ENCODE measurements at places on chromosomes 7 and 10.

DNA sequence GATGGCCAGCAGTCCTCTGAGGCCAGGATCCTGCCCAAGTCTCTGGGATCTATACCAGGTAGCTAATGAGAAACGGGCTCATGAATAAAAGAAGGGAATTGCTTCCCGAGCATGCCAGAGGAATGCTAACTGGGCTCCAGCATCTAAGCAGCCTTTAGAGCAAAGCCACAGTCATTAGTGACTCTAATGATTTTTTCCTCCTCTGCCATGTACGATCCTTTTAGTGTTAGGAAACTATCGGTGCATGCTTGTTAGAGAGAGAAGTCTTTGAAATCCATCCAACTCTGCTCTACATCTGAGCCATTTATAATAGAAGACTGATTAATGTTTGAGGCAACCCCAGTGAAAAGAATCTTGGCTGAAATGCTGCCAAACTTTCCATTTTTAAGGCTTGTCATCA, 124.9 kb upstream of the TCERG1L start:
- no peak for DNase-seq

DNA sequence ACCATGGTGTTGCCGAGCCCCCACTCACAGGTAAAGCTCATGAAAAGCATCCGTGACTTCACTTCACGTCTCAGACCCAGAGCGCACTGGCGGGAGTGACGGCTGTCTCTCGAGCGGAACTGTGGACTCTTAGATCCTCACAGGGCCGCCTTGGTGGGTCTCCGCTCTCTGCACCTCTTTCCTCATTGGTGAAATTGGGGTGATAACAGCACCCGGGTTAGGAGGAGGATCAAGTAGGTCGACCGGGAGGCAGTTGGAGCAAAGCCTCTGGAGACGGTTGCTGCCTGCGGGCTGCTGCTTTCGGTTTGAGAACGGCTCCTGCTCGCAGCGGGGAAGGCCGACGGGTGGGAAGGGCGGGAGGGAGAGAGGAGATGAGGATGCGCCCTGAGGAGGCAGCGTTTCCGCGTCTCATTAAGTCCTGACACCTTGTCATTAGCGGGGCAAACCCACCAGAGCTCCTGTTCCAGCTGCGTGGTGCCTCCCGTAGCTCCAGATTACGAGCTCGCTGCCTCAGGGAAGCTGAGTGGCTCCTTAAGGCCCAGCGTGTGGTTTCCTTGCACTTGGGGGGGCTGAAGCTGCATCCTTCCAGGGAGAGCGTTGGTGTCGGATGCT, 51.9 kb upstream of the CFAP46 start:
- peak; percentile 22 for DNase-seq

GRCh38 chr7:46651561-46652088, 730.6 kb upstream of the IGFBP3 start:
- DNase-seq = no peak

GRCh38 chr10:106053061-106053460, 1111.4 kb downstream of the SORCS1 start:
- no peak for DNase-seq

DNA sequence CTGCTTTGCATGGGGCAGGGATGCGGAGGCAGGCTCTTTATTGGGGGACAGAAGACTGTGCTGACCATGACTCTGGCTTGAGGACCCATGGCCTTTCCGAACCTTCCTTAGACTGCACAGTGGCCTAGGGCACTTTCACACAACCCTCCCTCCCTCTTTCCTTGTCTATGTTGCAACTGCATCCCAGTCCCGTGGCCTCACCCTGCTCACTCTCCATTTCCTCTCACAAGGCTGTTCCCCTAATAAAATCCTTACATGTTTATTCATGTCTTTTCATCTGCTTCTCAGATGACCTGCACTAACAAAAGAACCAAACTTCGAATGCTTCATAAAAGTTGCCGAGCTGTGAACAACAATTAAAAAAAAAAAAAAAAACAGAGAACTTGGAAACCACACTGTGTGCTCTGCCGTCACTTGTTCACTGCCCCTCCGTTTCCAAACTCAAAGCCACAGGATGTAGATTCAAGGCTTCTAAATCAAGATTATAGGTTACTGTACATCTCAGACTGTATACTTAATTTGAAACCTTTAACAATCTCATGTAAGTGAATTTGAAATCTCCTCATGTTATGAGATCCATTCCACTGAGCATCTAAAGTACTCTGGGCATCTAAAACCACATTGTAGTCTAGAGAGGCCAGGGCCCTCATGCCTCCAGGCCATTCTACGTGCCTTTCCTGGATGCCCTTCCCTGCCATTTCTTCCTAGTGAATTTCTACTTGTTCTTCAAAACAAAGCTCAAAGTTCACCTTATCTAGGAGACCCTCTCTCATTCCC, 265.9 kb downstream of the SNX13 start:
- no peak for DNase-seq

DNA sequence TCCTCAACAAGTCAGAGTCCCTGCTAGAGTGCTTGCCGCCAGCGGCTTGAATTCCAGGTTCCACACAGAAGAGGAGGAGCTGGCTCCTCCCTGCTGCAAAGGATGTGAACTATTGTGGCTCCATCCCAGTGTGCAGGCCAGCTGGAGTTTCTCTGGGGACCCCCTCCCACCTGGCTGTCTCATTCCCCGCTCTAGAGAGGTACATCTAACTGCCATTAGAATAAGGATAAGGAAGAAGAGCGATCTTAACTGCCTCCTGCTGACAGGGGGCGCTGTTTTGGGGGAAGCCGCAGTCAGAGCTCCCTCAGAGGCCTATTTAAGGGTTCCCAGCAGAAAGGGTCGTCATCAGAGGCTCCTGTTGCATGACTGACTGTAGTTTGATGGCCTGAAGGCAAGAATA, 40.8 kb upstream of the HECW1 start:
- DNase-seq = peak; percentile 19

DNA sequence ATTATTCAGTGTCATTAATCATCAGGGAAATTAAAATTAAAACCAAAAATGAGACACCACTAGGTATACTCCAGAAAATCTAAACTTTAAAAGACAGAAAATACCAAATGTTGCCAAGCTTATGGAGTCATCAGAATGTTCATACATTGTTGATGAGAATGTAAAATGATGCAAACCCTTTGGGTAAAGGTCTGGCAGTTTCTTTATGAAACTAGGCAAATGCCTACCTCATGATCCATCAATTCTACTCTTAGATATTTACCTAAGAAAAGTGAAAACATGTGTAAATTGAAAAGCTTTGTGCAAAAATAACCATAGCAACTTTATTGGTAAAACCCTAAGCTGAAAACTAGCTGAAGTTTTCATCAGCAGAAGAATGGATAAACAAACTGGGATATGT, 329.5 kb upstream of the MEOX2 start:
- peak; percentile 60 for DNase-seq

DNA sequence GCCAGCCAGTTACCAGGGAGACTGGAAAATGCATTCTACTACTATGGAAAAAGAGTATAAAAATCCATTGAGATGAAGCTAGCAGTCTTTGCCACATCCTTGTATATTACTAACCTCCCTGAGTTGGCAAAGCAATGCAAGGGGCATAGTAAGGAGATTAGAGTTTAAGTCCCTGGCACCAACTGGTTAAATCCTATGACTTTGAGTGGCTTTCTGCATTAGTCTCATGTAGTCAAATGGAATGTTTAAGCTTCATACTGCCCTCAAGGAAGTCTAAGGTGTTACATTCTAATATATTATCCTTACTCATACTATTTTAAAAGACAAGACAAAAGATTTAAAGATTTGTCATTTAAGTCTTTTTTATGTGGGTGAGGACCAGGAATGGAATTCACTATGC, 110.1 kb downstream of the INHBA start:
- no peak for DNase-seq

- no peak for DNase-seq
Observed at GRCh38 chr7:132756484-132756990, 180.3 kb upstream of the PLXNA4 start.

DNA sequence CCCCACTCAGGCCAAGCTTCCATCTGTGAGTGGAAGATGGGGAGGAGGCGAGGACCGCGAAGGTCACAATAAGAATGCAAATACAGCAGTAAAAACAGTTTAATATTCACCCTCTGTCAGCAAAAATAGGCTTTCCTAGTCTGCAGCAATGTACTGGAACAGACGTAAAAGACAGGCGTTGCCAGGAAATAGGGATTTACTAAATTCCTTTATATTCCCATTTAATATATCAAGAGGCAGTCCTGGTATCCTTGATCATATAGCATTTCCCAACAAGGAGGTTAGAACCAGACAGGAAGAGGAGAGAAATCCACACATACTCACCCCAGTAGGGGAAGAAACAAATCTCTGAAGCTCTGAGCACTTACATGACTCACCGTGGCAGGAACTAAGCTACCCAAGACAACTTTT, 1054.9 kb upstream of the C7orf33 start:
- peak; percentile 58 for DNase-seq

DNA sequence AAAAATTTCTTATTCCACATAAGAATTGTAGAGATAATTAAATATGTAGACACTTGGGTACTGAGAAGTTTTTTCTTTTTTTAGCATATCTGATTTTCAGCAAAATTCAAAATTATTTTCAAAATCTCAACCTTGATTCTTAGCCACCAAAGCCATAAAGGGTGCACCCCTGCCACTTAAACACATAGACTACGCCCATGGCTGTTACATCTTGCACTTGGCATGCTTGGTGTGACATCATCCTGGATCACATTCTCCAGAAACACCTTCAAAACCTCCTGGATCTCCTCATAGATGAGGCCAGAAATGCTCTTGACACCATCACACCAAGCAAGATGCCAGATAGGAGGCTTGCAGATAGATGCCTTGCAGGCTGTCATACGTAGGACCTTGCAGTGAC, 89.1 kb upstream of the KLF14 start:
- DNase-seq = no peak

- no peak for DNase-seq
Observed at GRCh38 chr10:113379091-113379490, 173.8 kb upstream of the HABP2 start.

DNA sequence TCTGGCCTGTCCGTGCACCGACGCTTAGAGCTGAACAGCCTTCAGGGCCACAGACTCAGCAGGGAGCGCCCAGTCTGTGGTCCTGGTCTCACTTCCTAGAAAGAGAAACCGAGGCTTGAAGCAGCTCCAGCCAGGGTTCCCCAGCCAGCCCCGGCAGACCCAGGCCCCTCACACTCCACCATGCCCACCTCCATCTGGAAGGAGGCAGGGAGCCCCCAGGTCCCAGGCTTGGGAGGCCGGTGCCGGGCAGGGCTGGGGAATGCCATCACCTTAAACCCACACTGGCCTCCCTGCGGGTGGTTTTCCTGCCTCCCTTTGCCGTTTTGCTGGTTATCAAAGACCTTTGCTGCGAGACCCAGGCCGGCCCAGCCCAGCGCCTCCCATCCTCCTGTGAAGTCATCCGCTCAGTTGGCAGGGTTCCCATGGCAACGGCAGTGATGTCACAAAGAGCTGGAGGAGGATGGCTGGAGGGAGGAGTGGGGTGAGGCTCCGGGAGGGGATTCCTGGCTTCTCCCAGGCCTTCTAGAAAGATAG, 24.0 kb downstream of the ELFN1 start:
- DNase-seq = peak; percentile 70

GRCh38 chr7:130791746-130792145, 57.7 kb upstream of the KLF14 start:
- no peak for DNase-seq

DNA sequence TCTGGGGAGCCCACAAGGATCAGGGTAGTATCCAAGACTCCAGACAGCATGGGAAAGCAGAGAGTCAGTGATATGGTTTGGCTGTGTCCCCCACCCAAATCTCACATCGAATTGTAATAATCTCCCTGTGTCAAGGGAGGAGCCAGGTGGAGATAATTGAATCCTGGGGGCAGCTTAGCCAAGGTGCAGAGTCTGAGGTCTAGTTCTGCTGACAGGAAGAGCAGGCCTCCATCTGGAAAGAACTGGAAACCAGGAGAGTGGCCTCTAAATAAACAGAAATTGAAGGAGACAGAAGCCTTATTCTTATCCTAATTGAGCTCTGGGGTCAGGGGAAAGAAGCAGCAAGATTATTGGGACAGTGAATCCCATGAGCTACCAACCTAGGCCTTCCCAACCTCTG, 146.7 kb upstream of the NRP1 start:
- DNase-seq = no peak

- no peak for DNase-seq
Observed at GRCh38 chr7:45185028-45185863, 27.7 kb downstream of the RAMP3 start.

DNA sequence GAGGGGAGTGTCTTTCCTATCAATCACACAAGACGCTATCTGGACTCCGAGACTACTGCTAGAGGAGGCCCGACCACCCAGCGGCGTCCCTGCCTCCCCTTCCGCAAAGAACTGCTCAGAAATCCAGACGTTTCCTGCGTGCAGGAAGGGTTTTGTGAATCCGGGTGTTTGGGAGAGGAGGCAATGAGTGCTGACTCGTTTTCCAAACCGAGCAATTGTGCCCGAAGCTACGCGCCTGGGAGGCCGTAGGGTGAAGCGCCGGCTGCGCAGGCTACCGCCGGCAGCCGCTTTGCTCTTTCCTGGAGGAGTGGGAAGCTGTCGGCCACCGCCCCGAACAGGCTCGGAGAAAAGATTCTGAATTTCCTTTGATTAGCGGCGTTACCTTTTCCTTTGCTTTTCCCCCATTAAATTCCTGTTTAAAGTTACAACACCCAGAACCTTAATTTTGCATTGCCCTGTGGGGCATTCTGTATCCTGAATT, 5.3 kb downstream of the VAX1 start:
- DNase-seq = no peak

DNA sequence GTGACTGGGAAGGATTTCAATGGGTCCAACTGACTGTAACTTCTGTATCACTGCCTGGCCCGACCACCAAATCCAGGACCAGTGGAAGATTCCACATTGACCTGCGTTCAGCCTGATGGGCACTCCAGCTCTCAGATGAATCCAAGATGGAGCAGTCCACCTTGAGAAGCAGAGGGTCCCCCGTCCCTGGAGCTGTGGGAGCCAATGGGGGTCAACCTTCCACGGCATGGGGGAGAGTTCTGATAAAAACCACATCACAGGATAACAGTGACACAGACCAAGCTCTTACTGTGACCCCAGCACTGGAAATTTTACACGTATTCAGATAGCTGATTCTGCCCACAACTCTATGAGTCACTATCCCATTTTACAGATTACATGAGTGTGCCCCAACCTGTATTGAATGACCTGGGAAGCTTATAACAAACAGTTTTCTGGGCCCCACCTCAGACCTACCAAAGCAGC, 11.2 kb downstream of the ZCCHC24 start:
- peak; percentile 47 for DNase-seq
